Activated T-cell treated with anti-CD3 and anti-CD28 coated beads, Interleukin-2, amount 50 U/mL, for 72 hours (primary cell): ENCODE measurements at places on chromosomes 5 and 9.

GRCh38 chr5:54895816-54896341 is 89.5 kb downstream of the ESM1 start:
- DNase-seq: no peak

- no peak for DNase-seq
Measured at GRCh38 chr5:58459146-58460001, 512 bp downstream of the PLK2 start.

DNA sequence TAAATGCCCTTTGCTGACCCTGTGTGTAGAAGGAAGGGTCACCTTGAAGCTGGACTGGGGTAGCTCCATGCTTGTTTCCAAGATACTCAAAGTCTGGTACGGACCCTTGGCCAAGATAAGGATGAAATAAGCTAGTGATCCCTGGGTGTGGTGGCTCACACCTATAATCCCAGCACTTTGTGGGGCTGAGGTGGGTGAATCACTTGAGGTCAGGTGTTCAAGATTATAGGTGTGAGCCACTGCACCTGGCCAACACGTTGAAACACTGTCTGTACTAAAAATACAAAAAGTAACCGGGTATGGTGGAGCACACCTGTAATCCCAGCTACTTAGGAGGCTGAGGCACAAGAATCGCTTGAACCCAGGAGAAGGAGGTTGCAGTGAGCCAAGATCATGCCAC is 33.3 kb downstream of the ACOT12 start:
- DNase-seq: no peak

- DNase-seq: no peak
Measured at GRCh38 chr5:141338538-141339306, at the start of gene PCDHGA2. Gene PCDHGA2 (plus strand): TSS chr5:141338760.

- no peak for DNase-seq
Measured at GRCh38 chr9:27293996-27294395, 3.0 kb downstream of the EQTN start.

GRCh38 chr5:58933891-58934628 is 351.2 kb downstream of the RAB3C start:
- DNase-seq: peak; percentile 26

DNA sequence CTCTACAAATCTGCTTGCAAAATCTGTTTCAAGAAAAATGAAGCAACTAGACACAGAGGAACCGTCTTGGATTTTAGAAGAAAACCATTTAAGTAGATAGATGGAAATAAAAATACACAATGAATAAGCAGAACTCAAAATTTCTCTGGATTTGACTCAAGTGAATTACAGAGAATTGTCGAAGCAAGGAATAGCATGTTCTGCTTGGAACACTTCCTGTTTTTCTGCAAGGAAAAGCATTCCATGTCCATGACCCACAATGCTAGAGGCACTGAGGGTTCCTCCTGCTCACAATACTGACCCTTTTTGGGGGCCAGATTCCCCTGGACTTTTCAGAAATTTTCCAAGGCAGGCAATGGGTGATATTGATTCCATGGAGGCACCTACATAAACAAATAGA is 29.8 kb downstream of the PRUNE2 start:
- no peak for DNase-seq

GRCh38 chr9:107960916-107961315 is 471.3 kb upstream of the KLF4 start:
- no peak for DNase-seq

GRCh38 chr5:90438100-90438499 is 28.5 kb upstream of the CETN3 start:
- DNase-seq: no peak

DNA sequence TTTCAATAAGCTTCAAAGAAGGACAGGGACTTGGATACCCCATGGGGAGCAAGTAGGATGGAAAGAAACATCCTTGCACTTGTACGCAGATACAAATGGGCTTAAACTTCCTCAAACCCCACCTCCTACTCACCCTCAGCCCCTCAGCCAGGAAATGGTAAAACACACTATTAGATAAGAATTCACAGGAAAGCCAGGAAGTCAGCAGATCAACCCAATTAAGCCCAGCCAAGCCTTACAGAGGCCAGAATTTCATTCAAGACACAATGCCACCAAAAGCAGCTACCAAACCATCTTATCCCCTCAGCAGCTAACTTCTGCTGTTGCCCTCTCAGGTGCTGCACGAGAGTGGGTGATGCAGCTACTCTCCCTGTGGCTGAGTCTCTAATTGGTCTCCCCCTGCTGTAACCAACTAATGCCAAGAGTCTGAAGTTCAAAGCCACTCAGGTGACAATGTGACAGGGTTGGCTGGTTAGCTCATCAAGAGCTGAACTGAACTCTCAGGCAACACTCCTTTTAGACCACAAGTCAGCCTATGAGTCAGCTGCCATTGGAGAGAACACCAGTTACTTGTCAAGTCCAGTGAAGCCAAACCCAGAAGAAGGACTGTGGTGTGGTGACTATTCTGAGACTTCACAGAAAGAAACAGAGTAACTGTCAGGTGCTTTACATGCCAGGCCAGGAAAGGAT is 201.9 kb downstream of the ZNF608 start:
- no peak for DNase-seq

- no peak for DNase-seq
Measured at GRCh38 chr5:57889558-57889957, 406.9 kb upstream of the ACTBL2 start.

DNA sequence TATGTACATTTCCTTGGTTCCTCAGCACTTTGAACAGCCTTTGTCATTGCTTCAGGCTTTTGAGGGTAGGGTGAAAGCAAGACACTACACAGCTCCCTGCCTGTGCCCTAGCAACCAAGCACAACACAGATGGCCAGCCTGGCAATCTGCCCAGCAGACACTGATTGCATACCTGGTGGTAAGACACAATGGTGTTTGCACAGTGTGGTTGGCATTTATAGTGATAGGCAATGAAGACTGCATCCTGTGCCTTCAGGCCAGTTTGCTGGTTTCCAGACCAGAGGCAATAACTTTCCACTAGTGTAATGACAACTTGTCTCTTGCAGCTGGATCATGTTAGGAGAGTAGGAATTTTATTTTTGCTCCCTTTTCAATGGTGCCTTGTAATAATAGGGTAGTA is 144.5 kb upstream of the TNC start:
- no peak for DNase-seq

DNA sequence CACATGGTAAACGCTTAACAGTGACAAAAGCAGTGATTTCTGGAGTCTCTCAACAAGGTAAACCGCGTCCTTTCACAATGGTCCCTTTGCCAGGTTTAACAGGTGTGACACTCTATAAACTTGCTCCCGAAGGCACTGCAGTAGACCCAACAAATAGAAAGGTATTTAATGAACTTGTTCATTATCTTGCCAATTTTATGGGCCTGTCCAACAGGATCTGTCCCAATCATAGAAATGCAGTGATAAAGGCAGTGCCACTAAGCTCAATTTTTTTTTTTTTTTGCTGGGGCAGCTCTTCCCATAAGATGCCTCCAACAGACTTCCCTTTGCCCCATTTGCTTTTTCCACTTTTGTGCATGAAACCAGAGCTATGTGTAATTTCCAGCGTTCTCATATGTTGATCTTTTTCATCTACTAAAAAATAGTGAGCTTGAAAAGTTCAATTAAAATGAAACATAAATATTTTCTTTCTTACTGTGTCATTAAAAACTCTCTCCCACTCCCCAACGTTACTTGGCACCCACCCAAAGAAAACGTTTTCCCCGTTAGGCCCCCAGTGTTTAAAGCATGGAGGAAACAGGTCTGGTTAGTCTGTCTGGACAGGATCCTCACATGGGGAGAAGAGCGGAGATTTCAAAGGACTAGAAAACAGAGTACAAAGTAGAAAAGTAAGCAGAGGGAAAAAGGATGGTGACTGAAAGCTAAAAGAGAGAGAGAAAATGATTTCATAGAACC is 80.9 kb upstream of the SPATA31D4 start:
- no peak for DNase-seq

DNA sequence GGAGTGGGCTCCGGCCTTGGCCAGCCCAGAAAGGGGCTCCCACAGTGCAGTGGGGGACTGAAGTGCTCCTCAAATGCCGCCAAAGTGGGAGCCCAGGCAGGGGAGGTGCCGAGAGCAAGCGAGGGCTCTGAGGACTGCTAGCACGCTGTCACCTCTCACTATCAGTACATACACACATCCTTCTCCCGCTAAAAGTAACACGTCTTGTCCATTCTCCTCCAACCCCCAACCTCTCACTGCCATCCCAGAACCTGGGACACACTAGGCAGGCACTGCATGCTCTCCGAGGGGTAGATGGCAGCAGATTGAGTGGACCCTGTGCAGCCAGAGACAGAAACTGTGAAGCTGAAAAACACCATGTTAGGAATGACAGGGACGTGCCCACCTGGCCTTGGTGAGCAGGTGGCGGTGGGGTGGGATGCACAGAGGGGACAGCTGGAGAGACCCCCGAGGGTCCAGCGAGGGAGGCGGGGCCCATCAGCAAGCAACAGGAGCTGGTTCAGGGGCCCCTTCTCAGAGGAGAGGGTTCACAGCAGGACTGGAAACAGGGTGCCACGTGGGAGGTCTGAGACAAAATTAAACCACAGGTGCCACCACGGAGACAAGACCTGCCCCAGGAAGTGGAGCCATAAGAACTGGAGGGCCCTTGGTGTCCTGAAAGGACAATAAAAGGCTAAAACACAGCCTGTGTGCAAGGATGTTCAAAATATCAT is 16.9 kb downstream of the SEMA4D start:
- DNase-seq: peak; percentile 46

GRCh38 chr5:107523029-107523680 is 147.6 kb downstream of the EFNA5 start:
- DNase-seq: no peak

DNA sequence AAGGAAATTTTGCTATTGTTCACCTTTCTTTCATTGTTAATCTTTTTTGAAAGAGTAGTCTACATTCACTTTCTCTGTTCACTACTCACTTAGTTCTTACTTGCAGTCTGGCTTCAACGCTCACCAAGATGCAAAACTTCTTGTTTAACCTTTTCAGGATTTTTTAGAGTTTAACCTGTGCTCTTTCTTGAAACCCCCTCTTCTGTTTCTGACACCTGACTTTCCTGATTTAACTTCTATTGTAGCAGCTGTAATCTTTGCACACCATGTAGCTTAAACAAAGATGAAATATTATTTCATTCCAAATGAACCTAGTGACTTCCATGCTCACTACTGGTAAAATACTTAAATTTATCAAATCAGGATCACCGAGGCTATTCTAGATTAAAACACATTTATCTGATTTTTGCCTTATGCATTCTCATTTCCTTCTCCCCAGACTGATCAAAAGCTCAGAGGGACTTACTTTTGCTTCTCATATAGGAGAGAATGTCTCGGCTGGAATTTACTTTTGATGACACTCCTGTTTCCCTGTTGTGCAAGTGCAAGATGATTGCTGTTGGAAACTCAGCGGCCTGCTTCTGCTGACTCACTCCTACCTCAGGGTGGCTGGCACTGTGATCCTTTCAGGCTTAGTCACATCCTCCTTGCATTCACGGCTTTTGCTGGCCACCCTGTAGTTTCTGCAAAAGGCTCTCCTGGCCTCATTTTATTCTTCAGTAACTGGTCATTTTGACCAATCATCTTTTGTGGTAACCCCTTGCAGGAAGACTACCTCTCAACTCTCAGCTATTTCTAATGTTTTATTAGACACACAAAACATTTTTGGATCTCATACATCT is 109.3 kb upstream of the IFNE start:
- DNase-seq: peak; percentile 61

- no peak for DNase-seq
Measured at GRCh38 chr5:167786871-167787578, 504.4 kb upstream of the WWC1 start.

- no peak for DNase-seq
Measured at GRCh38 chr5:56420323-56420722, 187.2 kb upstream of the ANKRD55 start.

DNA sequence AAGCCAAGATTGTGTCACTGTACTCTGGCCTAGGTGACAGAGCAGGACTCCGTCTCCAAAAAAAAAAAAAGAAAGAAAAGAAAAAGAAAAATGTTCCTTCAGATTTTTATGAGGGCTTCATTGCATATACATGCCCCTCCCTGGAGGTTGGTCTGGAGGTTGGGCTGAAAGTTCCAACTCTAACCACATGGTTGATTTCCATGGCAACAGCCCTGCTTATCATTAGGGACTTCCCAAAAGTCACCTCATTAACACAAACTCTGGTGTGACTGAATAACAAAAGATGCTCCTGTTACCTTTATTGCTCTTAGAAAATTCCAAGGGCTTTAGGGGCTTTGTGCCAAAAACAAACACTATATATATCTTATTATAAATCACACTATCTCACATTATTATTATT is 113.8 kb downstream of the TMC1 start:
- peak; percentile 3 for DNase-seq

DNA sequence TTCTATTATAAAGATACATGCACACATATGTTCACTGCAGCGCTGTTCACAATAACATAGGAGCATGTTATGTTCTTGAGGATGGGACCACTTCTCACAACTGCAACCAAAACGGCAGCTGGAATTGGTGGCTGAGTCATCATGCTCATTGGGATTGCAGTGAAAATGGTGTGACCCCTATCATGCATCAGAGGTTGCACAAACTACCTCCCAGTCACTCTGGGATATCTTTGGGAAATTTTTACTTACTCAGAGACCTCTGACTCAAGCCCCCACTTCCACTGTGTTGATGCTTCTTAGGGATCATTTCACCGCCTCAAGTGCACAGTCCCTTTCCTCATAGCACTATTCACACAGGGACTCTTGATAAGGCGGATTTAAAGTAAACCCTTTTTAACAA is 474.1 kb downstream of the BNC2 start:
- no peak for DNase-seq

GRCh38 chr9:93968451-93969327 is 13.5 kb upstream of the BARX1 start:
- DNase-seq: no peak

- no peak for DNase-seq
Measured at GRCh38 chr9:125540497-125540896, 166.5 kb downstream of the MAPKAP1 start.

- no peak for DNase-seq
Measured at GRCh38 chr9:96408409-96409280, 9.5 kb downstream of the ZNF367 start.

DNA sequence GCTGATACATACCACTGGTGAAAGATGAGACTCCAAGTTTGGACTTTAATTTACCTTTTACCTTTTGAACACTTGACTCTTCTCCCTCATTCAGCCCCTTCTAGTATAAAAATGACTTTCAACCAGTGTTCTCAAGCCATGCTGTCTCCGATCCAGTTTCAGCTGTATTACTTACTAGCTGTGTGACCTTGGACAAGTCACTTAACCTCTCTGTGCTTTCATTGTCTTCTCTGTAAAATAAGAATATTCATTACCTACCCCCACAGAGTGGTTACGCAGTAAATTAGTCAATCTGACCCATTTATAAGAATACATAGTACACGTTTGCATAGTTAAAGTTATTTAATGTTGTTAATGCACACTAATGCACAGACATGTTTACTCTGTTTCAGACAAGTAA is 12.6 kb upstream of the CEMIP2 start:
- DNase-seq: no peak

DNA sequence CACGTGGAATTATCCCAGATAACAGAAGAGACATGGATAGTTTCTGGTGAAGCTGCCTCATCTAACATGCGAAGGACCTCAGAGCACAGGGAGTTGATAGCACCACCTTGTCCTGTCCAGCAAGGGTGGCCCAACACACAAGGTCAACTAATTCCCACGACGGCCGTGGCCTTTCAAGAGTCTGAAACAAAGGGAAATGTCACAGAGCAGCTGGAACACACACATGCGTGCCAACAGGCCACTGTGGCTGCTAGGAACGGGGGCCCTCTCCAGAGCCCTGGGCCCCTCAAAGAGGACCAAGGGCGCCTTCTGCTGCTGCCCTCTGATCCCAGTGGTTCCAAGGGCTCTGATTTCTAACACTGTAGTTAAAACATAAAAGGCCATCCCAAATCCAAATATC is 50.7 kb downstream of the SECISBP2 start:
- no peak for DNase-seq

- peak; percentile 41 for DNase-seq
Measured at GRCh38 chr5:79560771-79561524, 47.0 kb upstream of the HOMER1 start.
